ENCODE measurements at places on chromosomes 3 and 15.

GRCh38 chr3:156617145-156617544, 57.2 kb upstream of the TIPARP start:
- no peak for DNase-seq

GRCh38 chr3:142888099-142888480, 793 bp downstream of the PCOLCE2 start:
- no peak for DNase-seq

GRCh38 chr3:140206196-140207040, 271.4 kb downstream of the CLSTN2 start:
- DNase-seq, result peak; percentile 18

DNA sequence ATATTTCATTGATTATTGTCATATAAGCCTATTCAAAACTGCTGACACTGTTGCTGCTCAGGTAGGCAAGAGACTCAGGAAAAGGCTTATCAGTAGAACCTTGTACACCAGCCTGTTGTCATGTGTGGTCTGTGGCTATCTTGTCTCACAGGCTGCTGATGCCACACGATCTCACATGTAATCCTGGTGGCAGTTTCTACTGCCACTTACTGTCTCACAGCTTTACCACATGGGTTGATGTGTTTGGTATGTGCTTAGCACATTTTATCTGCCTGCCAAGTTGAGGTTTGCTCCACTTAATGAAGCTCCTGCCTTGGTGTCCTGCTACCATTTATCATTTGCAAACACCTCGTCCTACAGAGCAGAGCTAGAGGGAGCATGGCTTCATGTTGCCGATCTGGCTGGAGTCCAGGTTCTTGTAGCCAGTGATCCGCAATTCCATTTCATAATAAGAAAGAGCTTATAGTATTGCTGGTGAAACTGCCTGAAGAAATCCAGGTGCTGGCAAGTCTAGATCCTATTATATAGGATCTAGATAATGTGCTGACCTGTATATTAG, 637.9 kb downstream of the NLGN1 start:
- DNase-seq, result no peak

- no peak for DNase-seq
These were observed 174.4 kb downstream of the STAG1 start for GRCh38 chr3:136577791-136578190.

- DNase-seq, result no peak
These were observed 49.6 kb upstream of the AADACL2 start for GRCh38 chr3:151684094-151684493.

DNA sequence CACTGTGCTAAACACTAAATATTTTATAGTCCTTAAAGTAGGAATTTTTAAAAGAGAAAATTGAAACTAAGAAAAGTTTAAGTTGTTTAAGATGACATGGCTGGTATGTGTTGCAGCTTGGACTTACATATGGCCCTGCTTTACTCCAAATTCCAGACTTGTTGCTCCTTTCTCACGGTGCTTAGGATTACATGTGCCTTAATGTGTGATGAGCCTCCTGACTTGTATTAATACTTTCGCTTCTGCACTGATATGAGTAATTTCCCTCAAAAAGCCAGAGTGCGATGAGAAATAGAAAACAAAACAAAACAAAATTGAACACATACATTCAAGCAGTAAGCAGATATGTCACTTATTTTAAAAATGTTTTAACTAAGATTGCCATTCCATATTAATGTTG, 250.2 kb downstream of the VGLL3 start:
- no peak for DNase-seq
